ENCODE measurements at places on chromosomes 7 and 10.

DNA sequence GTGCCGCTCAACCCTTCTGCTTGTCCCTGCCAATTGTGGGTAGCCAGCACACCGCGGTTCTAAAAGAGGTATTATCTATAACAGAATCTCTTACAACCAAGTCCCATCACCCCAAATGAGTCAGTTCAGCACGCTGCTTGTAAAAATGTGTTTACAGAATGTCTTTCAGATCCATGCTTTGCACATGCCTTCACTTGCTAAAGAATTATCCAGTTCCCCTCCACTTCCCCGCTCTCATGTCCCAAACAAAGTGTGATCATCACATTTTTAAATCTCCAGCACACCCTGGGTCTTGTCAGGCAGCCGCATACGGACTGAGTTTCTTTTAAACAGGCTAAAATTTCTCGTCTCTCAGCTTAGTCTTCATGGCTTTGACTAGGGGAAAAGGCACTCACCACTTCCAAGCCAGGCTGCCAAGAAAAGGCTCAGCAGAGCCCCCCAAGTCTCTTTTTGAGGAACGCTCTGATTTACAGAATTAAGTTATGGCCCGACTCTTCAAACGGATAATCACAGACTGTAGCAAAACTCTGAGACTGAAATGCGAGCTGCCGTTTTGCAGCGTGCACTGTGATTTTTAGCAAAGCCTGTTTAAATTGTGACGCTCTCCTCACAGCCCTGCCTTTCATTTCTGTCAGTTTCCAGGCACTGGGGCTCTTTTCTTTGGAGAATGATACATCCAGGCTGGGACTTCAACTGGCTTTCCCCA is 29.8 kb upstream of the FGFR2 start:
- no peak for DNase-seq

DNA sequence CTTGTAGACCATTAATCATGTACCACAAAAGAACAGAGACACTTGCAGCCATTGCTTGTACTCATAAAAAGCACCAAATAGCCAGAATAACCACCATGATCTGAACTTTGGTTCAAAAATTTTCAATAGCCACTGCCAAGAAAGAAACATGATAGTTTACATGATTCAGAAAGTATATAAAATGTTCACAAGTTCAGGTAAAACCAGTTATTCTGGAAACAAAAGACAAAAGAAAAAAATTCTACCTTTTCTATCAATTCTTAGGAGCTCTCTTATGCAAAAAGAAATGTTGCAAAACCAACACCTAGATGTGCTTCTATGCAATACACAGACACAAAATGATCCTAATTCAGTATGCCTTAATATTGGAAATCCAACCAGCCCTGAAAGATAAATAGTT is 108.7 kb downstream of the PCLO start:
- no peak for DNase-seq

DNA sequence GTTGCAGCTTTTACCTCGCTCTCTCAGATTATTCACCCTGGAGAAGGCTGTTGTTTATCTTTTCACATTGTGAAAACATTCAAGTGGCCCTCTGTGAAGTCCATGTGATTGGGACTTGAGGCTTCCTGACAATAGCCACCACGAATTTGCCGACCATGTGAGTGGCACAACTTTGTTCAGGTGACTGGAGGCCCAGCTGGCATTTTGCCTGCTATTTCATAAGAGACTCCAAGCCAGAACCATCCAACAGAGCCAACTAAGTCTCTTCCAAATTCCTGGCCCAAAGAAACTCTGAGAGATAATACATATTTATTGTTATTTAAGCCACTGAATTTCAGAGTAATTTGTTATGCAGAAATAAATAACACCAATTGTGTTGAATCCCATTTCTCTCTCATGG is 38.2 kb upstream of the CCSER2 start:
- no peak for DNase-seq

DNA sequence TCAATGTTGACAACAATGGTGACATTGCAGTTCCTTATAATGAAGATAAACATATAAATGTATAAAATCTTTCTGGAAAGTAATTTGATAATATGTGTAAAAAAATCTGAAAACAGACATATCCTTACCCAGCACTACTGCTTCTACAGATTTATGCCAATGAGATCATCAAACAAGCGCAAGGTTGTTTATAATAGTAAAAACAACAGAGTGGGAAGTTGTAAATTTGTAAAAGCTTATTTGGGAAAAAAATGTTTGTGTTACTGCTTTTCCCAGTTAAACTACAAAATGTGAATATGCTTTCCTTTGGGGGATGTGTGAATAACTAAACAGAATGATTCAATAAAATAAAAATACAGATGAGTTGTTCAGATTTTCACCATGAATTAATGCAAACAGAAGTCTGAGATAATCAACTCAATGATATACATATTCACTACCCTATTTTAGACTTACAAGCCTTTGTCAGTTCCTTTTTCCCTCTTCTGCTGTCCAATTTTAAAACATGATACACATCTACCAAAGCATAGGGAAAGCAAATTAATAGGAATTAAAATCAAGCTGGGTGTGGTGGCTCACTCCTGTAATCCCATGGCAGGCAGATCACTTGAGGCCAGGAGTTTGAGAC is 82.1 kb downstream of the USP6NL start:
- DNase-seq, result no peak

GRCh38 chr7:77571801-77572200 is 34.7 kb downstream of the PTPN12 start:
- no peak for DNase-seq

GRCh38 chr7:130384371-130384801 is 4.1 kb downstream of the CPA1 start:
- no peak for DNase-seq

DNA sequence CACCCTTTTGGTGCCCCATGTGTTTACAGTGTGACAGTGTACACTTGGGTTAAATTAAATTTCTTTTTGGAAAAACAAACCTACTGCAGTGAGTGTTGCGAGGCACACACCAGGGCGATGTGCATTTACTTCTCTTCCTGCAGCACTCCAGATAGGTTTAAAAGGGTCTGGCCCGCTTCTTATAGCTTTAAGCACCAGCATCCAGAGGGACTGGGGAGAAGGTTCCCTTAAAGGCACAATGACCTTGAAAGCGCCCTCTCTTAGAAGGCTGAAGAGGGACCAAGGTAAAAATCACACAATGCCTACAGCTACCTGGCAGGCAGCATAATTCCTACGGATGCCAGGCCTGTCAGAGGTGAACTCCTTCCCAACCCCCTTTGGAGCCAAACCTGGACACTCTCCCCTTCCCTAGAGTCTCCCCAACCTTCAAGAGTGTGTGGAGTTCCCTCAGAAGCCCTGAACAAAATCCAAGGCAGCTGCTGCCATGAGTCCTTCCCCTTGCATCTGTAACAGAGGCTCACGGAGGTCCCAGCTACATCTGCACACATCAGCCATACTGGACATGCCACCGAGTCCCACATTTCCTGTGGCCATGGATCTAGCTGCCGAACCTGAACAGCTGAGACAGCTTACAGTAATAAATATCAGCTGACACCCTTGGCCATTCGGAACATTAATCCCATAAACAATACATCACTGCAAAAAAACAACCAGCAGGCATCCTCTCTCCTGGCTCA is 33.2 kb downstream of the TRIM8 start:
- no peak for DNase-seq

DNA sequence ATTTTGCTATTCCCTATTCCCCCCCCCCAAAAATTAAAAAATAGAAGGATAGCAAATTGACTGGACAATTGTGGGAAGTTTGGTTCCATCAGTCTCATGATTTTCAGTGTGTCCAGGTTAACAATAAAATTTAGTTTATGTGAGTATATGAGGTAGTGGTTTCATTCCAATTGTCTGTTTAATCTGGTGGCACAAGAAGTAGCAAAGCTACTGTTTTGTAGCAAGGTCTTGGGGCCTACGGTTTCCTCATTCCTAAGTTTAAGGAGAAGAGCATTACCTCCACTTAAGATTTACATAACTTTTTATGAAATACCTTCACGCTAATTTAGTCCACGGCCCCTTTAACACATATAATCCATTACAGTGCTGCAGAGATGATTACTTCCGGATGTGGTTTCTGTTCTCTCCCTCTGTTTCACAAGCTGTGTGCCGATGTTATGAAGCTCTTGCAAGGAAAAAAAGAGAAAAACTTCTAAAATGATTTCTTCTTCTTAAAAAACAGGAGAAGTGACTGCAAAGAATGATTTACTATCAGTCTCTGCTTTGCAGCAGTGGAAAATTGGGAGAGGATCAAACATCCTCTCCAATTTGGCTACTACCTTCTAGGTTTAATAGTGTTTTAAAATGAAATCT is 32.7 kb upstream of the NPVF start:
- no peak for DNase-seq

GRCh38 chr10:91690412-91690811 is 57.5 kb upstream of the PPP1R3C start:
- no peak for DNase-seq

DNA sequence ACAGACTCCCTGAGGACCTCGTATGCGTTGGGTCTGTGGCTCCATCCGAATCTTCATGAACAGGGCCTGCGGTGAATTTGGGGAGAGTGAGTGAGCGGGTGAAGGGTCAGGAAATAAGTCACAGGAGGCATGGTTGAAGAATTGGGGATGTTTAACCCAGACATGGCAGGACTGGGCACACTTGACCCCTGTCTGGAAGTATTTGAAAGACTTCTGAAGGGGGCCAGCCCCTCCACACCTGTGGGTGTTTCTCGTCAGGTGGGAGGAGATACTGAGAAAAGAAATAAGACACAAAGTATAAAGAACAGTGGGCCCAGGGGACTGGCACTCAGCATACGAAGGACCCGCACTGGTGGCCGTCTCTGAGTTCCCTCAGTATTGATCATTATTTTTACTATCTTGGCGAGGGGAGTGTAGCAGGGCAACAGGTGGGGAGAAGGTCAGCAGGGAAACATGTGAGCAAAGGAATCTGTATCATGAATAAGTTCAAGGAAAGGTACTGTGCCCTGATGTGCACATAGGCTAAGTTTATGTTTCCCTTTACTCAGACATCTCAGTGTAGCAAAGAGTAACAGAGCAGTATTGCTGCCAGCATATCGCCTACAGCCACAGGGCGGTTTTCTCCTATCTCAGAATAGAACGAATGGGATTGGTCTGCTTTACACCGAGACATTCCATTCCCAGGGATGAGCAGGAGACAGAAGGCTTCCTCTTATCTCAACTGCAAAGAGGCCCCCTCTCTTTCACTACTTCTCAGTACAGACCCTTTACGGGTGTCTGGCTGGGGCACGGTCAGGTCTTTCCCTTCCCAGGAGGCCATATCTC is 38.2 kb upstream of the PFKFB3 start:
- DNase-seq, result no peak

DNA sequence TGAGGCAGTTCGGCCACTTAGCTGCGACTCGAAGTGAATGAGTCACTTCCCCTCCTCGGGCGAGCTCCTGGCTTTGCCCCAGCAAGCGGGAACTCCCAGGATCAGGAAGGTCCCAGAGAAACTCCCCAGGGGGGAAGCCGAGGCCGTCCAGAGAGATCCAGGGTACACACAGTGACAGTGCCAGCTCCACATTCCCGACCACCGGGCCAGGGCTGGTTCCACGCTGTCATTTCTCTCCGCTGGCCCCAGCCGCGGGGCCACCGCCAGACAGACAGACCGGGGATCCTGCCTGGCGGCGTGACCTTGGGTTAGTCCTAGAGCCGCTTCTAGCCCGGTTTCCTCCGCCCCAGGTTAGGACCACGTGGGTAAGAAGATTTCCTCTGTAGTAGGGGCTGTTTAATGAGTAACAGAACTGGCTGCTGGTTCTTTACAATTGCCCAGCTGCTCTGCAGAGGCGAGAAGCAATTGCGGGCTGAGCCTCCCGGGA is 463 bp upstream of the UPP1 start:
- DNase-seq, result no peak

DNA sequence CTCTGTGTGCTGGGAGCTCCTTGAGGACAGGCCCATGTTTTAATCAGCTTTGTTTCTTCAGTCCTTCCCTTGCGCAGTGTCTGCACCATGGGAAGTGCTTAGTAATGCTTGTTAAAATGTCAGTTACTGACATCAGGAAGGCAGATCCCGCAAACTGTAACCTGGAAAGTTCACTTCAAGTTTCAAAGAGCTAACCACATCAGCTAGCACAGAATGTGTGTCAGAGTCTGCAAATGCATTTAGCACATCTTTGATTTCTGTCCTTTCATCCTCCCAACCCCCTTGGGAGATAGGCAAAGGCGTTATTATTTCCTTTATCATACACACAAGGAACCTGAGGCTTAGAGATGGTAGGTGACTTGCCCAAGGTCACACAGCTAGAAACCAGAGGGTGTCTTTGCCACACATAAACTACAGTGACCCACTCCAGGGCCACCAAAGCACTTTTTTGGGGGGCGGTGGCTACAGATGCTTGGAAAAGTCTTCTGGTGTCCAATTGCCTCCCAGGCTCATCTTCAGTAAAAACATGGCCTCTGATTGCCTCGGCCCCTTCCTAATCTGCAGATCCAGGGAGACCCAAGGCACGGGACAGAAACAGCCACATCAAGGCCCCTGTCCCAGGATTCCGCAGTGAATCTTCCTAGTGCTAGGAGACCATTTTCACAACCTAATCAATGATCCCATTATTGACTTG is 116.2 kb upstream of the GPR26 start:
- no peak for DNase-seq

DNA sequence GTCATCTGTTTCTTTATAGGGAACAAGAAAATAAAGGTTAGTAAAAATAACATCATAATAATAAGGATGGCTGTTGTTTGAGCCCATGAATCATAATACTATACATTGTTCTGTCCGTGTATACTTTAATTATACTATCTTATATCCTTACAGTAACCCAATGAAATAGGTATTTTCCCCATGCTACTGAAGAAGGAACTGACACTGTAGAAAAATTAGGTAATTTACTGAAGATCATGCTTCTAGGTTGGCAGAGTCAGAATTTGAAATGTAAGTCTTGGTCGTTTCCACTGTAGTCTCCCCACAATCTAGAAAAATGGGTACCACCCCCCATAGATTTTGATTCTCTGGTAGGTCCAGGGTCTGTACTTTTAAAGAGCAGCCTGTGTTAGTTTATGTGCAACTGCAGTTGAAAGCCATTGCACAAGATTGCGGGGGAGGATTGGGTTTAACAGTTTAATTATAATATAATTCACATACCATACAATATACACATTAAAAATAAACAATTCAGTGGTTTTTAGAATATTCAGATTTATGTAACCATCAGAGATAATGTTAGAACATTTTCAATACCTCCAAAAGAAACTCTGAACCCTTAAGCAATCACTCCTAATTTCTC is 47.7 kb downstream of the SHOC2 start:
- no peak for DNase-seq

DNA sequence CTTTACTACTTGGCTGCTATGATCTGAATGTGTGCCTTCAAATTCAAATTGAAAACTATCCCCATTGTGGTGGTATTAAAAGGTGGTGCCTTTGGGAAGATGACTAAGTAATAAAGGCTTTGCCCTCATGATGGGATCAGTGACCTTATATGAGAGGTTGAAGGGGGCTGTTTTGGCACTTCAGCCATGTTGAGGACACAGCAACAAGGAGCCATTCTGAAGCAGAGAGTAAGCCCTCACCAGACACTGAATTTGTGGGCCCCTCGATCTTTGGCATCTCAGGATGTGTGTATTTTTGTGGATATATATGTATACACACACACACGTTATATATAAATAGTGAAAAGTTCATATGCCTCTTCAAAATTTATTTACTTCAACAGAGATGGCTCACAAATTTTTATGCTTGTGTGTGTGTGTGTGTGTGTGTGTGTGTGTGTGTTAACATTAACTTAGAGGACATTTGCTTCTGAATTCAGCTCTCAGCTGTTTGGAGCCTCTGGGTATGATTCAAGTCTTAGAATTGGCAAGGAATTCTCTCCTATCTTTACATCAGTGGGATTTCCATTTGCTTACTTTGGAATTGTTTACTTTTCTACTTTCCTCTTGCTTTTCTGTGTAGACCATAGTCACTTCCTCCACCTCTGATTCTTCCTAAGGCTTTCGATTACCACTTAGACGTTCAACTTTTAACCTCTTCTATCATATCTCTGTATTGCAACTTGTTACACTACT is 66.6 kb downstream of the MAGI2 start:
- DNase-seq, result no peak

Measured in NCI-H1694 (cell line).